ENCODE measurements at places on chromosomes 11 and 22.
A peak's percentile ranks its signal among the peaks of the same experiment; 100 is the strongest.

- H3K27me3 ChIP-seq = no peaks in the 10 kb centered on the region
- DNase-seq = no peak
- peak overlapping the region; percentile 68 for H3K27ac ChIP-seq
- peaks cover 27% of the 10 kb centered on the region for H3K36me3 ChIP-seq
Observed at GRCh38 chr11:2940147-2940920, 11.1 kb upstream of the PHLDA2 start.

GRCh38 chr11:4006946-4007680 is 87.5 kb upstream of the RRM1 start:
- no peak overlapping the region for H3K4me3 ChIP-seq
- H3K36me3 ChIP-seq = peaks cover 25% of the 10 kb centered on the region
- peaks cover 16% of the 10 kb centered on the region for H3K4me1 ChIP-seq
- H3K27ac ChIP-seq = no peak overlapping the region
- H3K27me3 ChIP-seq = no peaks in the 10 kb centered on the region

GRCh38 chr11:69801513-69802335 is 17.5 kb downstream of the FGF3 start:
- no peak overlapping the region for H3K27ac ChIP-seq
- peaks cover 3% of the 10 kb centered on the region for H3K27me3 ChIP-seq
- no peak overlapping the region for H3K4me3 ChIP-seq

DNA sequence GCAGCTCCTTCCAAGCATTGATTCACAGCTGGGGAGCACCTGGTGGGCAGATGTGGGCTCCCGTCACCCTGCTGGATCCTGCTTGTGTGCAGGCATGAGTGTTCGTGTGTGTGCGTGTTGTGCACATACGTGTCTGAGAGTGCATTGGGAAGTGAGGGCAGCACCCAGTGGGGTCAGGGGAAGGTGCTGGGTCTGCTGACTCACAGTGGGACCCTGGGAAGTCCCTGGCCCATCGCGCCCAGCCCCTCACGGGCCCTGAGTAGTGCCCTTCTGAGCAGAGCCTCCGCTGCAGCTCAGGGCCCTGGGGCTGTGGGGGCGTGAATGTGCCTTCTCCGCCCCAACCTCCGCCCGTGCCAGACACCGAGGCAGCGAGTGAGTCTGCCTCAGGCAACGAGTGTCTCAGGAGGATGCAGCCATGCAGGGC is 36.8 kb downstream of the WNT11 start:
- no peaks in the 10 kb centered on the region for H3K27me3 ChIP-seq
- no peak overlapping the region for H3K4me3 ChIP-seq
- no peak overlapping the region for H3K27ac ChIP-seq
- no peaks in the 10 kb centered on the region for H3K36me3 ChIP-seq
- no peak for DNase-seq

DNA sequence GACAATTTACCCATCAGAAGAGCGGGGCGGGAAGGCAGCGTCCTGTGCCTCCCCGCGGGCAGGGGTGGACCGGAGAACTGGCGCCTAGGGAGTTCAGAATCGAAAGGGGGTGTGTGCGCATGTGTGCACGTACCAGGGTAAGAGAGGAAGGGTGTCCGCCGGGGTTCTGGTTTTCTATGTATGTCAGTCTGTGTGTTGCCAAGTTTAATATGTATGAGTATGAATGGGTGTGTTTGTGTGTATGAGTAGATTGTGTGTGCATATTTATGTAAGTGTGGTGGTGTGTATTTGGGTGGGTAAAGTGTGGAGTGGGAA is 2.0 kb downstream of the KCNC1 start:
- no peak overlapping the region for H3K4me3 ChIP-seq
- no peak for DNase-seq
- H3K27ac ChIP-seq = peak overlapping the region; percentile 15
- H3K36me3 ChIP-seq = no peaks in the 10 kb centered on the region
- H3K27me3 ChIP-seq = peaks cover 50% of the 10 kb centered on the region

Measured in activated naive CD8-positive, alpha-beta T cell treated with anti-CD3 and anti-CD28 coated beads, Interleukin-2, amount 10 ng/mL, durations not matched to agents 7 days and 5 days (primary cell).